ENCODE measurements at places on chromosomes 4 and X. TPM values are rescaled to one million over a fixed set of nuclear protein-coding genes. Genes with fewer than 3 reads are reported as not detected.

The ARHGAP36 gene
- total RNA-seq = not detected

The F9 gene
- total RNA-seq = not detected

The SLC2A9 gene
- 102 TPM for total RNA-seq

The NMU gene
- 4.6 TPM for total RNA-seq

The CEP135 gene
- 1.7 TPM for total RNA-seq

The PRICKLE3 gene
- total RNA-seq = 16.4 TPM

The FRG2 gene
- total RNA-seq = not detected

The ETDA gene
- not detected for total RNA-seq

The MAGEA12 gene
- total RNA-seq = not detected

The TEX13D gene
- not detected for total RNA-seq

The GIMD1 gene
- total RNA-seq = not detected

The STBD1 gene
- total RNA-seq = 16.9 TPM

The GLOD5 gene
- not detected for total RNA-seq

The TBX22 gene
- total RNA-seq = not detected

The AFM gene
- total RNA-seq = not detected

The SLC16A2 gene
- total RNA-seq = 2.1 TPM

The ZFX gene
- total RNA-seq = 36.9 TPM

The P2RY10 gene
- not detected for total RNA-seq

The ANXA3 gene
- 321 TPM for total RNA-seq

The TNIP3 gene
- total RNA-seq = not detected

The SLC49A3 gene
- total RNA-seq = 0.96 TPM
